Sciatic nerve (tissue), 2 donors: ENCODE measurements at places on chromosomes 5 and 9.

GRCh38 chr5:125510651-125511050 lies 764.2 kb upstream of the ZNF608 start:
- no peak for DNase-seq

- DNase-seq: no peak
Observed at GRCh38 chr5:106474066-106474465, 1196.7 kb downstream of the EFNA5 start.

DNA sequence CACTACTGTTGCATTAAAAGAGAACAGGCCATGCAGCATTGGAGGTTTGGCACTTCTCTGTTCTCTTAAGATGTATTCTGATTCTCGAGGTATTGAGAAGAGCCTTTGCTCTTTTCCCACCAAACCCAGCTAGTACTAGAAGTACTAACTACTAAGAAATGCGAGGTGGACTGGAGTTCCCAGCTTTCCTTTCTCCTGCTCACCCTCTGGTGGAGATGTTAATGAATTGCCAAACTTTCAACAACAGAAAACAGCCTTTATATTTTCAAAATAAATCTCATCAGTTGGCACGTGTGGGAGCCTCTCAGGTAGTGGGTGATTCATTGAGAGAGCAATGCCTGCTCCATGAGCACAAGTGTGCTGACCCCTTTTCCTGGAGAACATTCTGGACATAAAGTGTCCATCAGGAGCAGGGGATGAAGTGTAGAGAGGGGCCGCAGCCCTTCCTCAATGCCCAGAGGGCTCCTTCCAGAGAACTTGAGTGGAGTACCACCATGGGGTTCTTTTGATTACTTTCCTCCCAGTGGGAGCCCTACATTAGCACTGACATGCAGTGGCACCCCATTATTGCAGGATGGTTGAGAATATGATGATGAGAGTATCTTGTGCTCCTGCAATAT lies 45.7 kb downstream of the TMEM174 start:
- no peak for DNase-seq

DNA sequence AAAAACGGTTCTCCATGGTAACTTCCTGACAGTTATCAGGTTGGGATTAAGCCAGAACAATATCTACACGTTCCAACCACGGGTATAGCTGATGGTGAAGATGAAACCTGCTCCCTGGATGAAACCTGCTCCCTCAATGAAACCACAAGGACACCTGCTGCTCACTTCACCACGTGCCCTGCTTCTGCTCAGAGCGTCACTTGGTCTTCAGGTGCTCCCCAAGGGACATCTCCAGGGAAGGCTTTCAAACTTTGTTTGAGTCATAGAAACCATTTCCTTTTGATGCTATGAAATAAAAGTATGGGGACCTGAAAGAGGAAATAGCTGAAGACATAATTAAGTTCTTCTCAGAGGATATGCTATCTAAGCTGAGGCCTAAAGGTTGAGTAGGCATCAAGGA lies 242.4 kb downstream of the MED10 start:
- no peak for DNase-seq

DNA sequence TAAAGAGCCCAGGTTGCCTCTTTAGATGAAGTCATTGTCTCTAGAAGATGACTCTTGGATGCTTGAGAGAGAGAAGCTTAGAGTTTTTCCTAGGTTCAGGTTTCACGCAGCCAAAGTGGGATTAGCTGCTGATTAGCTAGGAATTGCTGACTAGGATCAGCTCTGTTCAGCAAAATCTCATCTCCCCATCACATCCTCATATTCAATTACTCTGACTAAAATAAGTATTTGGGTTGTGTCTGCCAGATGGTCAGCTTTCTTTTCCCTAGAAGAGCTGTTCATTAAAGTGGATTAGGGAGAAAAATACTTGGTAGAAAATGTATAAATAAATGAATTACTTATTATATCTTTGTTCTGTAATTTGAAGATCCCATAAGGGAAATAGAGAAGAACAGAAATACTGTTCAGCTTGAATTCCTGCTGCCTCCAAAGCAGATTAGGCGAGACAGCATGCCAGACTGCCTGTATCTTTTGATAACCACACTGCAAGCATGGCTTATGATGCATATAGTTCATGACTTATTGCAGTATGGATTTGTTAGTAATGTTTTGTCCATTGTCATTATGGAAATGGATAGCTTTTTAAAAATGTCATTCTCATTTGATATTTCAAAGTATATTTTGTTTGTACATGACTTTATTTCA lies 184.8 kb upstream of the CD180 start:
- no peak for DNase-seq

- DNase-seq: no peak
Observed at GRCh38 chr5:137833463-137833862, 34.2 kb upstream of the MYOT start.

- DNase-seq: peak; percentile 63
Observed at GRCh38 chr5:39448506-39449128, 23.8 kb upstream of the DAB2 start.

- no peak for DNase-seq
Observed at GRCh38 chr5:99334936-99335335, 406.1 kb upstream of the CHD1 start.

DNA sequence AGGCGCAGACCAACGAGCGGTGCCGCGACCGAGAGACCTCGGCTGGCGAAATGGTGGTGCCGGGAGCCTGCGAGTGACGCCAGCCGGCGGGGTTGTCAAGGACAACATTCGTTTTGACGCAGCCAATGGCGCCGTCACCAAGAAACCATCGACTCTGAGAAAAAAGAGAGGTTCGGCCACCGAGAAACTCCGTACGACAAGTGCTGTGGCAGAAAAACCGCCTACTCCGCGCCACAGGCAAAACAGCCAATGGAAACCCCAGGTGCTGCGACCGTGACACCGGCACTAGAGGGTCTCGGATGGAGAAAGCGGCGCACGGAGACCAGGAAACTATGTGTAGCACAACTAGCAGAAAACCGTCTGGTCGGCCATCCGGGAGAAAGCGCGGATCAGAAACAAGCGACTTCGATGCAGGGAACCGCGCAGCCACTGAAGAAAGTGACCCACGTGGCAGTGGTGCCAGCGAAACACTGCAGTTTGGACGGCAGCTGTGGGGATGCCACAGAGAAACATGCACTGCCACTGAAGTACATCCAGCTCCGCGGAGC lies 88.8 kb downstream of the ANXA2R start:
- DNase-seq: peak; percentile 70

GRCh38 chr9:76761448-76761847 lies 2.8 kb upstream of the PCA3 start:
- no peak for DNase-seq

- no peak for DNase-seq
Observed at GRCh38 chr9:110081395-110081794, 126.6 kb downstream of the C9orf152 start.

DNA sequence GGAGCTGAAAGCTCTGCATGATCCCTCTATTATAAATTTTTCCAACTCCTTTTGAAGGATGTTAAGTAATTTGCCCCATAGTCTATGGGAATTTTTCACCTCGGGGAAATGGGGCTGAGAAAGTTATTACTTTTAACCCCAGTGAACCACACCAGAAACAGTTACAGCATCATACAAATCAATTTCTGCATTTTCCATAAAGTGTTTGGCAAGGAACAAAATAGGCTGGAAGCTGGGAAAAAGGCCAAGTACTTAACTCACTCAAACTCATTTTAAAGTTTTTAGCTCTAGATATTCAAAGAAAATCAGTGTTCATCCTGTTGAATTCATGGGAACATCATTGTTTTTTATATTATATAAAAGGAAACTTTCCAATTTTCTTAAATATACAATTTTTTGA lies 160.9 kb downstream of the SH3GL2 start:
- no peak for DNase-seq

DNA sequence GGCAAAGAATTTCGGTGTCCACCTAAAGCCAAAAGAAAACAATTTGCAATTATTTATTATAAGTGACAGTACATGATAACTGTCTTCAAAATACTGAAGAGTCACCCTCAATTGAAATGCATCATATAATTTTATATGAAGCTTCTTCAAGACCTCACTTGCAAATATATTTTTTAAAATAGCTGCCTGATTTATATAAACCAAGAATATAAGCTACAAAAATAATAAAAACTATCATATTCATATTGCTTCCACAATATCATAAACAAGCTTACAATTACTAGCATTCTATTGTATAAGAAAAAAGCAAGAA lies 144.1 kb downstream of the CETN3 start:
- DNase-seq: no peak

GRCh38 chr9:78386348-78386747 lies 89.4 kb downstream of the PSAT1 start:
- DNase-seq: no peak

GRCh38 chr5:147305147-147305546 lies 70.3 kb downstream of the STK32A start:
- no peak for DNase-seq

DNA sequence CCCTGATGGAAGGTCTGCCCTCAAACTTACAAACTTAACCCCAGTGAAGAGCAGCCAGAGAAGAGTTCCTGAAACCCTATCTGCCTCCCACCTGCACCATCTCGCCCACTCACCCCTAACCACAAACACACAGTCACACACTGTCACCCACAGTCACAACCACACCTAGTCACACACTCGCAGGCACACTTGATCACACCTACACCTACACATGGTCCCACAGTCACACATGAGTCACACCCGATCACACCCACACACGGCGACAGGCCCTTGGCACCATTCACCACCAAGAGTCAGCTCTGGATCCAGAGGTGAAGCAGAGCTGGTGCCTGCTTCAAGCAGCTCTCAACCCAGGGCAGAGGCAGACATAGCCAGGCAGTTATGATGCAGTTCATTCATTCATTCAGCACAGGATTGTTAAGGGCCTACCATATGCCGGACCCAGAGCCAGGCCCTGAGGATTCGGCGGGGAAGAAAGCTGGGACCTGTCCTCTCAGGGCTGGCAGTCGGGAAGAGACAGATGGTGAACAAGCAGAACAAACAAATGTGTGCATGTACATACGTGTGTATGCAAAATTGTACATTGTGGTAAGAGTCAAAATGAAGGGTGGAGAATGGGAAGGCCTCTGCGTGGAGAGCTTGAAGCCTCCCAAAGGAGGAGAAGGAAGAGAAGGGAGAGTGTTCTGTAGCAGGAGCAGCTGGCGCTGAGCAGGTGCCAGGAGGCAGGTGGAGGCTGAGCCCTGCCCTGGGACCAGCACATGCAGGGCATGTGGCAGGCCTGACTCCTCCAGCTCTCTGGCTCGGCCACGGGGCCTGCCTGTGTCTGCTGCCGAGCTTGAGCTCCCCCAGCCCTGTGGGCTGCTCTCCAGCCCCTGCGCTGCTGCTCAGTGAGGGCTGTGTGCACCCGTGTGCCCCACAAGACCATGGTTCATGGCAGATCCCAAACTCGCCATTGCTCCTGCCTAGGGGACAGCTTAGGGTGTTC lies 6.4 kb downstream of the TSPAN17 start:
- DNase-seq: no peak

- DNase-seq: no peak
Observed at GRCh38 chr5:136075466-136075891, 46.7 kb downstream of the TGFBI start.

- DNase-seq: peak; percentile 37
Observed at GRCh38 chr9:92749934-92750315, 14.7 kb downstream of the BICD2 start.

- DNase-seq: no peak
Observed at GRCh38 chr5:75654693-75655295, 43.5 kb downstream of the ANKDD1B start.

- no peak for DNase-seq
Observed at GRCh38 chr5:174505621-174506020, 218.8 kb upstream of the MSX2 start.

DNA sequence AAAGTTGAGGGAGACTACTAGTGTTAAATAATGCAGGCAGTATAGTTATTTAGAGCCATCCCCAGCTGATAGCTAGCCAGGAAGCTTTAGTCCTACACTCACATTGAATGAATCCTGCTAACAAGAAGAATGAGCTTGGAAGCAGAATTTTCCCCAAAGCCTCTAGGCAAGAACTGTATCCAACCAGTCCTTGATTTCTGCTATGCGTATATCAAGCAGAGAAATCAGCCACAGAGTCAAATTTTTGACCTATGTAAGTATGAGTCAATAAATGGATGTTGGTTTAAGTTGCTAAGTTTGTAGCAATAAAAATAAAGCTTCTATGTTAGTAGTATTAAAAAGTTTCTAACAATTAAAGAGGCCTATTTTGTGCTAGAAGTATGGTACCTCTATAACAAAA lies 672.1 kb upstream of the CHD1 start:
- no peak for DNase-seq

DNA sequence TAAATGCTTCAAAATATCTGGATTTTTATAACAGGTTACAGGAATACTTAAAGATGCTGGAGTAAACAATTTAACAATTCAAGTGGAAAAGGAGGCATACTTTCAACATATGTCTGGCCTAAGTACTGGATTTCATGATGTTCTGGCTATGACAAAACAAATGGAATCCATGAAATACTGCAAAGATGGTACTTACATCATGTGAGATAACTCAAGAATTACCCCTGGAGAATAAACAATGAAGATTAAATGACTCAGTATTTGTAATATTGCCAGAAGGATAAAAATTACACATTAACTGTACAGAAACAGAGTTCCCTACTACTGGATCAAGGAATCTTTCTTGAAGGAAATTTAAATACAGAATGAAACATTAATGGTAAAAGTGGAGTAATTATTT lies 35.6 kb downstream of the SLC30A5 start:
- DNase-seq: no peak

GRCh38 chr5:38347896-38348295 lies 89.5 kb downstream of the EGFLAM start:
- no peak for DNase-seq

GRCh38 chr9:86674487-86674886 lies 272.8 kb downstream of the GAS1 start:
- no peak for DNase-seq

DNA sequence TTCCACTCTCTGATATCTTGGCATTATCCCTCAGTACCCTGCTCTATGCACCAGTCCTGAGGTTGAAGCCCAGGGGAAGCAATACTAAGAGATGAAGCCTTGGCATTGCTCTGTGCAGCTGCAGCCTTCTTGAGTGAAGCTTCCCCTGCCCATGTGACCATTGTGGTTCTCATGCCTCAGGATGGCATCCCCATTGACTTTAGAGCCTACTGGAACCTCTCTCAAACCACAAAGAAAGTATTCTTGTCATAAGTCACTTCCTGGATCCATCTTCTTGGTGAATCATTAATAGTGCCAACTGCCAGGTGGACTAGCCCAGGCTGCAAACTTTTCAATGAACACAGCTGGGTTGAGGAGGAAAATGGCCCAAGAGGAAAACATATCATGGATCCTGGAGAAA lies 283.9 kb upstream of the RFX3 start:
- no peak for DNase-seq

DNA sequence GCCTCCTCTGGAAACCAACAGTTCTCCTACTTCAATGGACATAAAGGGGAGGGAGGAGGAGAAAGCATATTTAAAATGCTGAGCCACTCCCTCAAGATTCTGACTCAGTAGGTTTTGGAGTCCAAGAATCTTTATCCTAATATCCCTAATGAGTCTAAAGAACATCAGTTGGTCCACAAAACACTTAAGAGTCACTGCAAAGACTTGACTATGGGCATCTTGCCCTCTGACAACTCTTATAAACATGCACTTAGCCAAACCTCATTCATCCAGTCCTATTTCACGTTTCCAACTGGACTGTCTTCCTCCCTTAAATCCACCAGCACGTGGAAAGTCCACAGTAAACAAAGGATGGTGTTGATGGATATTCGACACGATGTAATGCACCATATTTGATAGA lies 172.5 kb downstream of the FAM114A2 start:
- DNase-seq: no peak

- DNase-seq: no peak
Observed at GRCh38 chr5:146568161-146568560, 52.2 kb upstream of the GPR151 start.
